ENCODE measurements at places on chromosomes 4 and X.
A peak's percentile ranks its signal among the peaks of the same experiment; 100 is the strongest.

DNA sequence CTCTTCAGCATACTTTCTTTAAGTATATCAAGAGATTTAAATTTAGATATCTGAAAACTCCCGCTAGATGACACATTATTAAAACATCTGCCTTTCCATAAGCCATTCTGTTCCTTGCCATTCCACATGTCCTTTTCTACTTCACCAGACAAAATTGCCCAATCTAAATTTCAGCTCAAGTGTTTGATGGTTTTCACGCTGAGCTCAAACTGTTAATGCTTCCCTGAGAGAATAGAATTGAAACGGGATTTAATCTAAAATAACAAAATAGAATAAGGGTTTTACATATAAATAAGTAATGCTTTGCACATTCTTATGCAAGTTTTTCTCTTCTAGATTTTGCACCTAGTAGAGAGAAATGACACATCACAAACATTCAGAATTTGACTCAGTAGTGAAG is 764.5 kb upstream of the TENM3 start:
- DNase-seq = no peak

DNA sequence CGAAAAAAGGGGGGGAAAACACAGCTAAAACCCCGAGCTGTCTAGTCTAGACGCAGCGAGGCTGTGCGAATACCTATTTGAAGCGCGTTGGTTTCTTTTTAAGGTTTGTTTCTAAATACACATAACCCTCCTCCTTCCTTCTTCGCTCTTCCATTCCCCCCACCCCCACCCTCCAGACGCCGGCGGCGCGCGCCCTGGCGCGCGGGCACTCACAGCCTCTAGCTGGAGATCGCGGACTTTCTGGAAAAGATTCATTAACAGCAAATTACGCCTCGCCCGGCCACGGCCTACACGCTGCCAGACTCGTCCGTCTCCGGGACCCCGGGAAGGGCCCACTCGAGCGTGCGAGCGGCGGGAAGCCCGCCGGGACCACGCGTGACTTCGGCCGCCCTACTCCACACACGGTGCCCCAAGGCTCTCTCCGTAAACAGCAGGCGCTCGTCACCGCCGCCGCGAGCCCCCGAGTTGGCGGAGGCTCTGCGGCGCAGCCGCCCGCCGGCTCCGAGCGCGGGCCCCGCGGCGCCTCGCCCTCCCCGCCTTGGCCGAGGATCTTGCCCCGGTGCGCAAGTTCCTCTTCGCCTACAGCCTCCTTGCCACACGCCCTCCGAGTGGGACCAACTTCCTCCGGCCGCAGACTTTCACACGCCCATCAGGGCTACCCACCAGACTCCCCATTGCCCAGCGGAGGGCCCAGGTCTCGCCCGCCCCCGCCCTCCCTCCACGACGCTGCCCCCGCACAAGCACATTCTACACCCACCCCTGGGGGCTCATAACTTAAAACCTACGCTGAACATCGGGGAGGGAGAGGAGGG is 2.0 kb downstream of the BCOR start:
- no peak for DNase-seq

DNA sequence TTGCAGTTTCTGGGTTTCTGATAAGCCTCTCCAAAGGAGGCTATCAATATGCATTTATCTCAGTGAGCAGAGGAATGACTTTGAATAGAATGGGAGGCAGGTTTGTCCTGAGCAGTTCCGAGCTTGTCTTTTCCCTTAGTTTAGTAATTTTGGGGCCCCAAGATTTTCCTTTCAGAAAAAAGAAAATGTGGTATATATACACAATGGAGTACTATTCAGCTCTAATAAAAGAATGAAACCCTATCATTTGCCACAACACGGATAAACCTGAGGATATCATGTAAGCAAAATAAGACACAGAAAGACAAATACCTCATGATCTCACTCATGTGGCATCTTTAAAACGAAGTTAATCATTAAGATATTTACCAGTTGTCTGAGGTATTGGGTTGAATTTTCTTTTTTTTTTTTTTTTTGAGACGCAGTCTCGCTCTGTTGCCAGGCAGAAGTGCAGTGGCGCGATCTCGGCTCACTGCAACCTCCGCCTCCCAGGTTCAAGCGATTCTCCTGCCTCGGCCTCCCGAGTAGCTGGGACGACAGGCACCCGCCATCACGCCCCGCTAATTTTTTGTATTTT is 540 bp downstream of the ZNF721 start:
- no peak for DNase-seq

GRCh38 chr4:77433418-77433733 is 172.2 kb upstream of the CXCL13 start:
- no peak for DNase-seq

GRCh38 chr4:127580891-127581290 is 51.9 kb upstream of the INTU start:
- DNase-seq = no peak

GRCh38 chrX:111447298-111447697 is 35.3 kb upstream of the DCX start:
- peak; percentile 47 for DNase-seq

- DNase-seq = no peak
Measured at GRCh38 chr4:105951198-105951597, 55.9 kb downstream of the NPNT start.

GRCh38 chrX:53153581-53153980 is 59.6 kb downstream of the KANTR start:
- no peak for DNase-seq

GRCh38 chr4:147361726-147362125 is 119.2 kb upstream of the EDNRA start:
- no peak for DNase-seq

Measured in NCI-H1436 treated with DMSO at 0.1 percent for 48 hours (cell line).